ENCODE measurements at places on chromosomes 6 and 20.

GRCh38 chr6:165893431-165893830 lies 230.4 kb upstream of the PDE10A start:
- DNase-seq, result no peak

DNA sequence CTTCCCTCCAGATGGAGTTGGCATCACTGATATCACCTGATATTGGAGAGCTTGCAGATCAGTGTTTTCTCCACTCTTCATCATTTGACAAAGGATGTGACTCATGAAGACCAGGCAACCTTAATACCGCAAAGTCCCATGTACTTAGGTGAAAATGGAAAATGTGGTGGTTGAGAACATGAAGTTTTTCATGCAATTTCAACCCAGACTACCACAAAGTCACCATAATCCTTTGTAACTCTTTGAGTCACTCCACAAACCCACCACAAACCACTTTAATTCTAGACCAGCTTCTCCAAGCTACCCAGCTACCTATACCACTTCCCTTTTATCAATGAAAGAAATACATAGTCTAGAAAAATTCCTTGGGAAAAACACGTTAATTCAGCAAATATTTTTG lies 7.1 kb downstream of the NHLRC1 start:
- peak; percentile 5 for DNase-seq

GRCh38 chr6:42790549-42791181 lies 8.8 kb downstream of the BICRAL start:
- no peak for DNase-seq

- DNase-seq, result no peak
Measured at GRCh38 chr6:91780270-91780669, 1193.4 kb upstream of the MAP3K7 start.

DNA sequence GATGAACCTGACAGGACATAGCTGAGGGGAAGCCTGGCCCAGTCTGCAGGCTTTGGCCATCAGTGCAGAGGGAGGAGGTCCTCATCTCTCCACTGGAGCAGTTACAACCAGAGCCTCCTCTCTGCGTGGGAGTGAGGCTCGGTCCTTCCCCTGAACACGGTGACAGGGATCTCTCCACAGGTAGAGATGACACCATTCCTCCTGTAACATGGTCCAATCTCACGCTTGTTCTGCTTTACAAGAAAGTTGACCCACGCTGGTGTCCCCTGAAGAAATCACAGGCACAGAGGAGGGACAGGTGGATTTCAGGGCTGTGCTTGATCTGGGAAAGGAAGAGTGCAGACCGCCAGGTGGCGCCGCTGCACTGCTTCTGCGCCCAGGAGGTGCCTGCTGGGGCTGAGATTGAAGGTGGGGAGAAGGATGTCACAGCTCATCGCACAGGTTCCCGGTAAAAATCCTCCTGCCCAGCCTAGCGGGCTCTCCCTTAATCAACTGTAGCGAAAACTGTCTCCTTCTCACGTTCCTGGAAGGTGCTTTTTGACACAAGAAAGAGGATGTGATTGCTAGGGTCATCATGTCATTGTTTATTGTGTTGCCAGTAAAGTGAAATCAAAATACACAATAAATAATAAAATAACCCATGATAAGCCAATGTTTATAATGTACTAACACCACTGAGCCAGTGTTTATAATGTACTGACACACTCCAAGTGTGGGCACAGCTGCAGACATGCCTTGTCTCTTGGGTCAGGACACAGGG lies 20.4 kb downstream of the HLA-G start:
- DNase-seq, result peak; percentile 50

GRCh38 chr6:40328386-40328985 lies 258.7 kb downstream of the LRFN2 start:
- no peak for DNase-seq

- no peak for DNase-seq
Measured at GRCh38 chr6:3194535-3195419, 32.7 kb downstream of the TUBB2B start.

GRCh38 chr6:120852293-120852849 lies 481.9 kb downstream of the TBC1D32 start:
- no peak for DNase-seq

DNA sequence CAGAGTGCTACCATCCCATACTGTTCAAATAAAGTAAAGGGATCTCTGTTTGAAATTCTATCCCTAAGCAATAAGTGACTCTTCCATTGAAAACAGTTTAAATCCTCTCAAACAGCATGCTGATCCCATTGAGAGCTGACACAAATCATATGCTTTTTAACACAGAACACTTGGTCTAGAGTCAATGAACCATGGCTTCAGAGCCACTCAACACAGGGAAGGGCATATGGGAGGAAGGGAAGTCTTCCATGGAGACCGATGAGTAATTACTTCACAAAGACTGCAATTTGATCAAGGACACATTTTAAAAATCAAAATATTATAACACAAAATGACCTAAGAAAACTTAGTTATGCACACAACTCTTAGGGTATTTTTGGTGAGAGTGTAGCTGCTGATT lies 1073.0 kb upstream of the MAP3K7 start:
- no peak for DNase-seq

DNA sequence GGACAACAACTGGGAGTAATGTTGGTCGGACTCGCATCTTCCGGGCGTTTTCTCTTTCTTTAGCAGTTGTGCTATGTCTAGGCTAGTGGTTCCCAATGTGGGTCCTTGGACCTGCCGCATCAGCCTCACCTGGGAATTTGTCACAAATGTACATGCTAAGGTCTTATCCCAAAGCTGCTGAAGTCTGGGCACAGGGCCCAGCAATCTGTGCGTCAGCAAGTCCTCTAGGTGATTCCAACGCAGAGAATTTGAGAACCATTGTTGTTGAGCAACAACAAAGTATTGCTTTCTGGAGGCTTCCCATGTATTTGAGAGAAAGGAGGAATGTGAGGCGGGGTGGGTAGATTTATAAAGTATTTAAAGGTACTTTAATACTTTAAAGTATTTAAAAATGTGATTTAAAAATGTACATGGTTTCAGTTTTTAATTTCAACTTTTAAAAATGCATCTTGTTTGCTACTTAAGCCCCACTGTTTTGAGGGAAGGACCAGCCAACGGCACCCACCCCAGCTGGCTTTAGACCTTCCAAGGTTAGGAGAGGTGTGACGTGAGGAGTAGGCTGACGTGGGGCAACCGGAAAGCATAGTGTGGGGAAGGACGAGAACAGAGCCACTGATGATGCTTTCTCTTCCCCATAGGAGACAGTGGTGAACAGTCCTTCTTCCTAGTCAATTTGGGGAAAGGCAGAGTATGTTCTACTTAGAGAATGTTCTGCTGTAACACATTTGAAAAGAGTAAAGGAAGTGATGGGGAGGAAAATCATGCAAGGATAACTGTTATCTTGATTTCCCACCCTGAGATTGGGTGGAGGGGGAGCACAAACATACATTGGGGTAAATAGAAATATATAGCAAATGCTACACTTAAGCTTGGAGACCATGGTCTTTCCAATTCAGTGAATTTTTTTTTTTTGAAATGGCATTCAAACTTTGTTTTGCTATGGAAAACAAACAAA lies 4.3 kb downstream of the UST start:
- peak; percentile 60 for DNase-seq

DNA sequence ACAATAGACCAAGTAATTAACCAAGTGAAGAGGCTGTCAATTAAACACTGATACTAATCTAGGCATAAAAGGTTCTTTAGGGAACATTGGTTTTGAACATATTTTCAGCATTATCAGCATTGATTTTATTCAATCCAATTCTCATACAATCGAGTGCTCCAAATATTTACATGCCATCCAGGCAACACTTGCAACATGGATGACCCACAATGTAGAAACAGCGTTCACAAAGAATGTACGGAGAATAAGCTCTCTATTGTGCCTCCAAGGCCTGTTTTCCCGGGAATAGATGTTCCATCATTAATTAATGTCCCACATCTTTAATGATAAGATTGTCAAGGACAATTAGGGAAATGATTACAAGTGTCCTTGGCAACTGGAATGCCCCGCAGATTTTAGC lies 117.4 kb downstream of the RFX6 start:
- DNase-seq, result no peak

GRCh38 chr6:39642270-39642669 lies 82.9 kb downstream of the KIF6 start:
- DNase-seq, result no peak

DNA sequence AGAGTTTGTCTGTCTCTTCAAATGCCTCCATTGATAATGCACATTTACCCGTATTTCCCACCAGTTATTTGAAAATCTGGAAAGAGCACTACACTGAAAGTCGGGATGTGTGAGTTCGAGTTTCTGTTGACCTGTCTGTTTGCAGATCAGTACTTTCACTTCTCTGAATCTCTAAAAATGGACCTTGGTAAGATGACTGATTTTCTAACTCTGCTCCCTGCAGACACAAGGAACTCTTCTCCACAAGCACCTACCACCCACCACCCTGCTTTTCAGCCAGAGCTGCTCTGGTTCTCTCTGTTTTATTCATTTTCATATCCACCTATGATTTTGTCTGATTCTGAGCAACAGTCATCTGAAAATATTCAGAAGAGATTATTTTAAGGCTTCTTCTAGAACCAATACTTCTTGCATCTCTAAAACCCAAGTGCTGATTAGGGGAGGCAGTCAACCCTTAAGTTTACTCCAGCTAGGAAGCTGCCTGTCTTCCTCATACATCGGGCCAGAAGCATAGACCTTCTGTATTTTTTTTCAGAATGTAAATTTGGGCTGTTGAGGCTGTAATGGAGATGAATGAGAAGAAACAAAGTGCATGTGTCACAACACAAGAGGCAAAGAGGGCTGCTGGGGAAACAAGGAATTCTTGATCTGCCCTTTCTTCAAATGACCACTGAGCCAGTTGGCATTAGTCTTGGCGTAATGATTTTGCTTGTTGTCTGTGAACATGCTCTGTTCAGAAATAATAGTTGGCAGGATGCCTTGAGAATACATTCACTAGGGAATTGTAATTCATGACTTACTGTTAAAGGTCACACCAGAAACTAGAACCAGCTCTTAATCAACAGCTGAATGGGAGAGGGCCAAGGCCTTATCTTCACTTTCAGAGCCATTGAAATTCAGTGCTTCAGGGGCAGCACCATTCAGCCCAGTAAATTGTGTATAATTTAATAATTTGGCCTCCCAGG lies 85.4 kb upstream of the MYLIP start:
- no peak for DNase-seq

- DNase-seq, result peak; percentile 31
Measured at GRCh38 chr6:153129873-153130514, 1.1 kb downstream of the RGS17 start.

- DNase-seq, result no peak
Measured at GRCh38 chr20:4813076-4813862, 91.6 kb downstream of the PRND start.

DNA sequence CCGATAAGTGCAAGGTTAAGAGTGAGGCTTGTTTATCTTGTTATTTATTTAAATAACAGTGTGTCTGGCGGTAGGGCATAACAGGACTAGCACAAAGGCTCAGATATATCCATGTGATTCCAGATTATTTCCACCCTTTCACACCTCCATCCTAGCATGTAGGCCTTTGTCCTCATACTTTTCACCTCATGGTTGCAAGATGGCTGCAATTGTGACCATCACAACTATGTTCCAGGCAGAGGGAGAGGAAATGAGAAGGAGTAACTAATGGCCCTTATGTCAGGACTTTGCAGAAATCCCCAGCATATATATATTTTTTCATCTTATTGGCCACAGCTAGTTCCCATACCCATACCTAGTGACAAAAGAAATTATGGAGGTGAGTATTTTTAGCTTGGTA lies 23.5 kb upstream of the RALY start:
- no peak for DNase-seq

DNA sequence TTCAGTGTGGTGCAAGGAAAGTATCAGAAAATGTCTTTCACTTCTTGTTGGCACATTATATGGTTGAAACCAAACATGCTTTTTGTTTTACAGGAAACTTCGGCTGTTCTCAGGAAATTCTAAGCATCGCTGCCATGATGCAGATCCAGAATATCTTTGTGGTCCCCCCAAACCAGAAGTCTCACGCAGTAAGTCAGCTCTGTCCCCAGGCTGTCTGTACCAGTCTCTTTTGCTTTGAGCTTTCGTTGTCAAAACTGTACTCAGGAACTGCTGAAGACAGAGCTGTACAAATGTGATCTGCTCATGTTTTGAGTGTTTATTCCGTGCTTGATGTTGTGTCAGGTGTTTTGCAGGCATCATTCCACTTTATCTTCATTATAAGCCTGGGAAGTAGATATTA lies 59.6 kb downstream of the DHX35 start:
- no peak for DNase-seq

- DNase-seq, result no peak
Measured at GRCh38 chr6:39464067-39464466, 141.6 kb upstream of the KCNK16 start.

- no peak for DNase-seq
Measured at GRCh38 chr6:82035526-82035925, 212.0 kb downstream of the IBTK start.

- DNase-seq, result peak; percentile 58
Measured at GRCh38 chr20:58228484-58229197, at the start of gene ANKRD60. ANKRD60 (minus strand) TSS chr20:58228653; CDS start chr20:58228653, 0 bp downstream.

GRCh38 chr6:15626878-15627674 lies 35.8 kb downstream of the DTNBP1 start:
- no peak for DNase-seq

GRCh38 chr6:128513878-128514277 lies 6.5 kb downstream of the PTPRK start:
- DNase-seq, result no peak

DNA sequence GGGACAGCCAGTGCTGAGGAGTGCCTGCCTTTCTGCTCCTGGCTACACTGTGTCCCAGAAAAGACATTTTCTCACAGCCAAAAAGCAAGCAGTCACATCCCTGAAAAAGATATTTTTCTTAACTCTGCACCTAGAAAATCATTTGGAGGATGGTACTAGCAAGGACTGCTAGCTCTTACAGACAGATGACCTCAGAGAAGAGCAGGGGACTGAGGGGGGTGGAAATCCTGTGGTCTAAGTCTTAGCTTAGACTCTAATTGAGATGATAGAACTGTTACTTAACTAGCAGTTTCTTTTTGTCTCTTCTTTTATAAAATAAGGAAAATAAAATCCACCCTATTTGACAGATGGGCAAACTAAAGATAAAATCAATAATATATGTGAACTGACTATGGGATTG lies 152.8 kb downstream of the TMEM200A start:
- DNase-seq, result no peak

GRCh38 chr6:44022296-44022661 lies 105.0 kb downstream of the MRPL14 start:
- DNase-seq, result no peak

- DNase-seq, result no peak
Measured at GRCh38 chr6:44642349-44642748, 254.8 kb downstream of the CDC5L start.

- peak; percentile 61 for DNase-seq
Measured at GRCh38 chr6:56716229-56716628, 73.5 kb upstream of the DST start.

DNA sequence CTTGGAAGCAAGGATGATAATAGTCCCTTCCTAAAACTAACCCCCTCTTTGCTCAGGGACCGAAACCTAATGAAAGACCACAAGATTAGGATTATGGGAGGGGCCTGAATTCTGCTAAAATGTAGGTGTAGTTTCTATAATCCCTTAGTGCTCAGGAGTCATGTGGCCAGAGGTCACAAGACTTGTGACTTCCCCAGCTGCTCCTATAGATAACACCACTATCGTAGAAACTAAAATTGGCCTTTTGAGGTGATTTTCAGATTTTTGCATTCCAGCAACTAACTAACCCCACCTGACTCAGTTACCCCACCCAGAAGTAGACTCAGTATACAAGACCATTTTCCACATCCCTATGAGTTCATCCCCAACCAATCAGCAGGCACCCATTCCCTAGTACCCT lies 42.1 kb downstream of the MDN1 start:
- DNase-seq, result no peak

GRCh38 chr6:169230946-169231789 lies 22.5 kb downstream of the THBS2 start:
- no peak for DNase-seq
